Stimulated activated CD4-positive, alpha-beta T cell treated with anti-CD3 and anti-CD28 coated beads, Interleukin-1b, Interleukin-23, amount 100 ng/mL, for 48 hours (primary cell): ENCODE measurements at places on chromosomes 4 and X.

DNA sequence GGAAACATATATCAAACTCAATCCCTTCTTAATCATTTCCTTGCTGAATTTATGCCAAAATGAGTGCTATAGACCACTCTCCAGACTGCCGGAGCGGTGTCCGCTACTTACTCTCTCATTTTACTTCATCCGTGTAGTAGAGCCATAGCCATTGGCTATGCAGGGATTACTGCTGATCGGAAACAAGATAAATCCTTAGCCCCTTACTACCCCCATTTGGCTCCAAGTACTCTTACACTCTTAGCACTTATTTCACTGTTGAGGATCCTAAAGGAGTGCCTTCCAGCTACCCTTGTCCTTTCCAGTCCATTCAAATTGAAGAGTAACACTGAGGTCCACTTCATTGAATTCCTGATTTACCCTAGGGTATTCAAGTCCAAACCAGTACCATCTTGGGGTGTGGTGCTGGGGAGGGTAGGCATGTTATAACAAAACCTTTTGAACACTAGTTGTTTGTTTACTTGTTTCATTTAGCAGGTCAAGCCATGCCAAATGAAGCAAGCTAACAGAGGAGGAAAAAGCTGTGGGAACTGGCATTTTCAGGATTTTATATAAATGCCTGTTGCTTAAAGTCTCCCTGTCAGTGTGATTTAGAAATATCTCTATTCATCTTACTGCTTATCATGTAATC is 715.1 kb downstream of the FSTL5 start:
- DNase-seq, result no peak

GRCh38 chr4:23818097-23818885 is 71.6 kb downstream of the PPARGC1A start:
- no peak for DNase-seq

GRCh38 chrX:144681501-144681900 is 565.8 kb upstream of the SPANXN1 start:
- no peak for DNase-seq

DNA sequence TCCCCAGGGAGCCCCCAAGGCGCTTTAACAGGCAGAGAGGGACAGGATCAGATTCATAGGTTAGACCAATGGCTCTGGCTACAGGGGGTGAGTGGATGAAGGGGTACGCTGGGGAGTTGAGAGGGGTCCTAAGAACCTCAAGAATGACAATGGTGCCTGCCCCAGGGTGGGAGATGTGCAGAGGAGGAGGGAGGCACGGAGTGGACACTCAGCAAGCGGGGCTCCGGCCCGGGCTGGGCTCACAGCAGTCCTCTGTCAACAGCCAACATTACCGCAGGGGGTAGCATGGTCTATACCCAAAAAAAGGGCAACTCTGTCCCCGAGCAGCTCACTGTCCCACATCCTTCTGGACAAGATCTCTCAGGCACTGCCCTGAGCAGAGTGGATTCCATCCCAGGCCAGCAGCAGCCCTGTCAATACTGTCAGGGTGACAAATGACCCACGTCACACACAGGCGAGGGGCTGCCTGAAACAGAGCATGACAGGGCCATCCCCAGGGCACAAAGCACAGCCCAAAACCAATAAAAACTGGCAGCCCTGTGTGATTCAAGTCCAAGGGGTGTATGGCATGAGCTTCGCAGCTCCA is 47.7 kb upstream of the PPP2R2C start:
- DNase-seq, result no peak

GRCh38 chr4:29278585-29278984 is 1441.6 kb upstream of the PCDH7 start:
- no peak for DNase-seq

DNA sequence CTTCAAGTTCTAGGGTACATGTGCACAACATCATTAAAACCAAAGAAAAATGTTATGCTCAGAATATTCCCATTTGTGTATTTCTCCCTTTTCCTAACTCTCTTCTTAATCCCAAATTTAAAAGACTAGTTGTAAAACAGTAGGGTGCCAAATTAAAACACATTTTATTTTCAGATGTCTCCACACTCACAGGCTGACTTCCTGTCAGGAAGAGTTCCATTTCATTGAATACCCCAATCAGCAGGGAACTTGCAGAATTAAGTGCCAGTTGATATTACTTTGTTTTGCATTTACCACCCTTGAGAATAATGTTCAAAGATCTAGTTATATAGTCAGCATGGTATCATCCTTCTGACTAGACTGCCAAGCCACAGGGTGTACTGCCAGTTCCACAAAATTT is 207.9 kb downstream of the MAB21L2 start:
- DNase-seq, result no peak

- DNase-seq, result no peak
Measured at GRCh38 chrX:68669094-68669860, 21.8 kb downstream of the STARD8 start.

- DNase-seq, result no peak
Measured at GRCh38 chr4:174429701-174430410, 92.4 kb downstream of the HPGD start.

- DNase-seq, result no peak
Measured at GRCh38 chr4:6955261-6955911, 45.8 kb downstream of the TBC1D14 start.

GRCh38 chr4:120446051-120446567 is 379.5 kb upstream of the MAD2L1 start:
- DNase-seq, result no peak

- DNase-seq, result no peak
Measured at GRCh38 chr4:139501527-139501926, 47.6 kb downstream of the RAB33B start.

DNA sequence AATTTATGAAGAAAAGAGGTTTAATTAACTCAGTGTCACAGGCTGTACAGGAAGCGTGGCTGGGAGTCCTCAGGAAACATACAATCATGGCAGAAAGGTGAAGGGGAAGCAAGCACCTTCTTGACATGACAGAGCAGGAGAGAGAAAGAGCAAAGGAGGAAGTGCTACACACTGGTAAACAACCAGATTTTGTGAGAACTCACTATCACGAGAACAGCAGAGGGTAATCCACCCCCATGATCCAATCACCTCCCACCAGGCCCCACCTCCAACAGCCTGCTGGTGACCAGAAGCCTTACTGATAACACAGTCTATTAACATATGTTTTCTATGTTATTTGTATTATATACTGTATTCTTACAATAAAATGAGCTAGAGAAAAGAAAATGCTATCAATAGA is 254.8 kb downstream of the PCDH10 start:
- DNase-seq, result no peak

DNA sequence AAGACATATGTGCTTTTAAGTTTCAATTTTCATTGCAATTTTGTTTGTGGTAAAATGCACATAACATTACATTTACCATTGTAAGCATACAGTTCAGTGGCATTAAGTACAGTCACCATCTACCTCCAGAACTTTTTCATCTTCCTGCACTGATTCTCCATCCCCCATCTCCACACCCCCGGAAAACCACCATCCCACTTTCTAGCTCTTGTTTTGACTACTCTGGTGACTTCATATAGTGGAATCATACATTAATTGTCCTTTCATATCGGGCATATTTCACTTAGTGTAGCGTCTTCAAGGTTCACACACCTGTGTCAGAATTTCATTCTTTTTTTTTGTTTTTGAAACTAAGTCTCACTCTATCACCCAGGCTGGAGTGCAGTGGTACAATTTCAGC is 143.5 kb downstream of the GPR143 start:
- peak; percentile 19 for DNase-seq

DNA sequence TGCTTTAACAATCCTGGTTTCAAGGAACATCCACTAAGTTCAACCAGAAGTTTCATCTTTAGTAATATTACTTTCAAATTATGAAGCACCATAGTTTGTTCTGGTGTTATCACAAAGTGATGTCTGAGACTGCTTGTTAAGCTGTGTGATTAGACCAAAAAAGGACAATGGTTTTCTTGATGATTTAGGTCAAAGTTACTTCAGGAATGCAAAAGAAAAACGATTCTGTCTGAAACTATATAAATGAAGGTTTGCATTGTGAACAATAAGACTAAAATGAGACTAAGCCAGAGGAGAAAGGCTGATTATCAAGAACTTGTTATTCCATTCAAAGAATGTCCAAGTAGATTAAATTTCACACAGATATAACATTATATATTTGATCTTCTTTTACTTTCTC is 122.4 kb upstream of the ETNPPL start:
- no peak for DNase-seq

DNA sequence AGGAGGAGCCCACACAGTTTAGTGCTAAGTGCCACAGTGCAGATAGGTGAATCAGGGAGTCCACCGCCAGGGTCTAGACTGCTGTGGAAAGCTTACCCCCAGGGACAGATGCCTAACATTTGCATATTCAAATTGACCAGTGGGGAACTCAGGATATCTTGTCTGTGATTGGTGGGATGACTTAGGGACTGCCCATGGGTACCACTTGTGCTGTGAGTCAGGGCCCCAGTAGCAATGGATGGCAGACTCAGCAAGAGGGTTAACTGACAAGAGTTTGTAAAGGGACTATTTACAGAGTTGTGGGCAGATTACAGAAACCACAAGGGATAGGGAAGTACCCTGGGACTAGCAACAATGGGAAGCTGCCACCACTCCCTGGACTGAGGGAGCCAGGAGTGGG is 282.1 kb downstream of the BCOR start:
- peak; percentile 54 for DNase-seq

DNA sequence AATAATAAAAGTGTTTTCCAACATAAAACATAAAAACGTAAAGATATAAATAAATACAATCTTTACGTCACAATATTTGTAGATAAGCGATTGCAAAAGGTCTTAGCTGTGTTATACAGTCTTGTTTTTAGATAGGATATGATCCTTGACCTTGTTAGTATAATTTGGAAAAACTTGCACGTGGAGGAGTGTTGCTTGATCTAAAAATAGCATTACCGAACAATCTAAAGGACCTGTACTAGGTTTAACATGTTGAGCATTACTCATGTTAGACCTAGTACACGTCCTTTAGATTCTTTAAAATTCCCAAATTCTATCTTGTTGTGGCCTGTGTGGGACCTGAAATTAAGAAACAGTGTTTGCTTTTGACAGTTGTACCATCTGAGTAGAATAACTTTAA is 1.6 kb downstream of the METAP1 start:
- DNase-seq, result no peak

- DNase-seq, result no peak
Measured at GRCh38 chrX:10083809-10084208, 73.0 kb upstream of the CLCN4 start.

- DNase-seq, result no peak
Measured at GRCh38 chr4:22780317-22780716, 87.6 kb downstream of the GBA3 start.

- DNase-seq, result no peak
Measured at GRCh38 chrX:120477453-120477852, 8.4 kb upstream of the LAMP2 start.

DNA sequence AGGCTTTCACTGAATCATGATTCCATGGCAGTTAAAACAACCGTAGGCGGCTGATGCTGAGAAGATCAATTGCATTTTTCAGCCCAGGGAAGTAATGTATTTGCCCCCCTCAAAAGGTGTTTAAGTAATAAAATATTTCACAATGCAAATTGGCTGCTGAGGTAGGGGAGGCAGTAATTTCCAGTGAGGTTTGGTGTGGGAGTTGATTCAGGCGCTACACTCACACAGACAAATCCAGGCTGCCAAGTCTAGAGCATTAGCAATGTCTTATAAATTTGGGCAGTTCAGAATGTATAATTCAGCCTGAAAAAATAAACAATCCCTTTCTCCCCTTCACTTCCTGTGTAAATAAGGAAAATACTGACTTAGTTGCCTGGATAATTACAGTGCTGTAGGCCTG is 461.7 kb downstream of the IDS start:
- DNase-seq, result no peak

- DNase-seq, result peak; percentile 46
Measured at GRCh38 chrX:153875391-153876111, 10.4 kb downstream of the L1CAM start.

GRCh38 chrX:96502507-96502906 is 182.1 kb upstream of the DIAPH2 start:
- DNase-seq, result no peak

DNA sequence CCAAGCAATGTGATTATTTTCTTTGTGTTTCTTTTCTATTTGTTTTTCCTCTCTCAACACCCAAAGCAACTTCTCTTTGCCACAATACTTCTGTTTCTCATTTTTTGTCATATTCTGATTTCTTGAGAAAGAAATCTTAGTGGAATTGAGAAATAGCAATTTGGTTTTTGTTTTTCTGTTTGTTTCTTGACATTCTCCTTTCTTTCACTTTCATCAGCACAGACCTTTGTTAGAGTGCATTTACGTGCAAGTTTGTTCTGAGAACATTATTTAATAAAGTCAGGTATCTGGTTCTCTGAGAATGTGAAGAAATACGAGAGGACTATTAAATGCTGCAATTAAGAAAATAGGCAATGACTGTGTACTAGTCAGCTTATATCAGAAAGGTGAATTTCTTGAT is 608.1 kb upstream of the AADAT start:
- DNase-seq, result no peak

DNA sequence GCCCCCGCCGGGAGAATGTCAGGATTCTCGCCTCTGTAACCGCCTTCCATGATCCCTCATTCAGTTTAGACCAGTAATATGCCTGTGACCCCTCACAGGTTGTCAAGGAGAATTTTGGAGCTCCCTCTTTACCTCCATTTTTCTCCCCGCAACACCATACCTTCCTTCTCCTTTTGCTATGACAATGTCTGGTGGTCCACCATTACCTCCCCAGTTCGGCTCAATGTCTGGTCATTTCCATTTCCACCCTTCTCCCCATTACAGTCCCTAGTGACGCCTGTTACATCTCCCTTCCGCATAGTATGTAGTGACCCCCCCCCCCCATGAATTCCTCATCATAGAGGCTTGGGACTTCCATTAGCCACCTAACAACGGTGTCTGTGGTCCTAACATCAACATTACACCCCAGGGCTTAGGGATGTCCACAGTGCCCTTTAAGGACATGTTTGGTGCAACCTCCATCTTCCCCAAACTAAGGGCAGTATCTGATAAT is 700 bp downstream of the ARAF start:
- no peak for DNase-seq

DNA sequence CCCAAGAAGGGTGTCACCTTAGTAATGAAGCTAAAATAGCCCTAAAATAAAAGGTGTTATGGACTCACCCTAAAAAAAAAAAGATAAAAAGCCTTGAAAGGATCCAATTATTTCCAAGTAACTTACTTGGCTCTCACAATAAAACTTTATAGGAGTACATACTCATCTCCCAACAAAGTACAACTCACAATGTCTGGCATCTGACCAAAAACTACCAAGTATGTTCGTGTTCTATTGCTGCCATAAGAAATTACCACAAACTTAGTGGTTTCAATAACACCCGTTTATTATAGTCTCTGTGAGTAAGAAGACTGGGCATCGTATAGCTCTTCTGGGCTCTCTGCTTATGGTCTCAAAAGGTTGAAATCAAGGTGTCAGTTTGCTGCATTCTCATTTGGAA is 51.0 kb downstream of the BEX1 start:
- no peak for DNase-seq

- DNase-seq, result no peak
Measured at GRCh38 chr4:173056710-173057109, 111.9 kb upstream of the GALNT7 start.

GRCh38 chrX:129791336-129791735 is 11.6 kb downstream of the SASH3 start:
- no peak for DNase-seq

- no peak for DNase-seq
Measured at GRCh38 chrX:5936438-5936837, 292.2 kb downstream of the NLGN4X start.

- DNase-seq, result no peak
Measured at GRCh38 chr4:155705664-155706063, 39.0 kb downstream of the GUCY1A1 start.
